Activated CD4-positive, alpha-beta T cell treated with anti-CD3 and anti-CD28 coated beads, Interleukin-2, Interleukin-6, amounts not matched to agents 100 ng/mL and 50 ng/mL, durations not matched to agents 16 hours and 8 hours (primary cell): ENCODE measurements at places on chromosomes 1 and 21.
A peak's percentile ranks its signal among the peaks of the same experiment; 100 is the strongest.

- DNase-seq, result no peak
Measured at GRCh38 chr1:56526571-56527174, 52.7 kb downstream of the PLPP3 start.

GRCh38 chr1:161727256-161727924, 6.0 kb downstream of the FCRLB start:
- DNase-seq, result peak; percentile 67

- no peak for DNase-seq
Measured at GRCh38 chr1:203807196-203807595, 11.8 kb downstream of the ZBED6 start.

DNA sequence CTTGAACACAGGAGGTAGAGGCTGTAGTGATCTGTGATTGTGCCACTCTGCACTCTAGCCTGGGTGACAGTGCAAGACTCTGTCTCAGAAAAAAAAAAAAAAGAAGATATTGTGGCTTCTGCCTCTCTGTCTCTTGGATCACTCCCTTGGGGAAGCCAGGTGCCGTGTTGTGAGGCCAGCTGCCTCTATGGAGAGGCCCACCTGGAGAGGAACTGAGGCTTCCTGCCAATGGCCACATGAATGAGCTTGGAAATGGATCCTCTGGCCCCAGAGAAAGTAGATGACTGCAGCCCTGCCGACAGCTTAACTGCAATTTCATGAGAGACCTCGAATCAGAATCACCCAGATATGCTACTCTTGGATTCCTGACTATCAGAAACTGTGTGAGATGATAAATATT, 19.7 kb upstream of the AK2 start:
- no peak for DNase-seq

DNA sequence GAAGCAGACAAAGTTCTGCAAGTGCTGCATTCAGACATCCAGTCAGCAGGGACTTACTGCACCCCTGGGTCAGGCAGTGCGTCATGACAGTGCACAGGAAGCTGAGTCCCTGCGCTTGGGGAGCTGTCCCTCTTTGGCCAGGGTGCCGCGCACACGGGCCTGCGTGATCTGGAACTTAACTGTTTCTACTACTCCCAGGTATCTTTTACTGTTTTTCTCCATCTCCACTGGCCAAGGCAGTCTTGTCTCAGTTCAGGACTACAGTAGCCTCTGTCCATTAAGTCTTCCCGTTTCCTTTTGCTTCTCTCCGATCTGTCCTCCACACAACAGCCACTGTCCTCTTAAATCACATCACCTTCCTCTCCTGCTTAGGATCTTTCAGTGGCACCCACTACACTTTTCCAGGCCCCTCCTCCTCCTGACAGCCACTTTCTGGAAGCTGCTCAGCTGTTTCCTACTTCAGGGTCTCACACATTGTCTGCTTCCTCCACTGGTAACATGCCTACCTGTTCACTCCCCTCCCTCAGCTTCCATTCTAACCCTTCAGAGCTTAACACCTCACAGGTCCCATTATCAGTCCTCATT, 15.9 kb downstream of the ERRFI1 start:
- no peak for DNase-seq

DNA sequence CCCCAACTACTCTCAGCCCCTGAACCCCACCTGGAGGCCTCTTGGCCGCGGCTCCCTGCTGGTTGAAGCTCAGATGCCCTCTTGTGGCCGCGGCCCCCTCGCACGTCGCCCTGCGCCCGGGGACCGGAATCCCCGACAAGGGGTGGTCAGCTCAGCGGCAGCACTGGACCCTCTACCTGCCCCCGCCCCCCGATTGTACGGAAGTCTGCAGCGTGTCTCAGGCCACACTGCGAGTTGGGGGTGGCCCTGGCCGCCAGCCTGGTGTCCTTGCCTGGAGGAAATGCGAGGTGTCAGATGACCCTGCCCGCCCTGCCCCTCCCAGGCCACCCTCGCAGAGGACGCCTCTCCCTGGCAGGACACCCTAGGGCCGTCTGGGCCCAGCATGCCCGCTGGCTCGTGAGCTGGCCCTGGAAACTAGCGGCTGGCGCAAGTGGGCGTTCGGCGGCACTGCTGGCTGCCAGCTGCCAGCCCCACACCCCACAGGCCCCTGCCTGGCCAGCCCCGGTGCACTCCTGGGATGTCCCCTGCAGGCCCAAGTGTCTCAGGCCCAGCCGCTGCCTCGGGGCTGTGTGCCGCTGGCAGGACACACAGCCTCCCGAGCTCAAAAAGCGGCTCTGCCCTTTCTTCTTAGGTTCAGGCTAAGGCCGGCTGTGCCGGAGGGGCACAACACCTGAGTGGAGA, 60.8 kb downstream of the EDN2 start:
- no peak for DNase-seq

DNA sequence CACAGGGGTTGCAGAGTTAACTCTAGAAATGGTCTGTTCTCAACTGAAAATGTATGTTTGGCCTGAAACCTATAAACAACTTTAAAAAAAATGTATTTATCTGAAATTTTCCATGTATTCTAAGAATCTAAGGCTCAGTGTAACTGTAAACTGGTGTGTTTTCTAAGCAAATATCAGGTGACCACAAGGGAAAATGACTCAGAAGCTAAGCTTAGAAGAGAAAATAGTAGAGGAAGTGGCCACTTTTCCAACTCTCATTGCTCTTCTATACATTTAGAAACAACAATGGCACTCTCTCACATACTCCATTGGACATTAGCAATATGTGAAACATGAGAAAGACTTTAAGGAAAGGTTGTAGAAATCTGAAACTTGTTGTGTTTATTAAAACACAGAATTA, 7.5 kb downstream of the TNFSF18 start:
- DNase-seq, result no peak
